Stimulated activated CD4-positive, alpha-beta T cell treated with anti-CD3 and anti-CD28 coated beads, TNF-alpha, amount 100 ng/mL, for 48 hours (primary cell): ENCODE measurements at places on chromosomes 3 and 15.
A peak's percentile ranks its signal among the peaks of the same experiment; 100 is the strongest.

GRCh38 chr3:143585720-143586456 lies 262.4 kb downstream of the SLC9A9 start:
- DNase-seq: no peak

GRCh38 chr15:20106026-20106425 lies 435.6 kb downstream of the GOLGA6L6 start:
- DNase-seq: no peak

GRCh38 chr15:100764778-100765466 lies 114.7 kb upstream of the ALDH1A3 start:
- DNase-seq: no peak

GRCh38 chr15:39946862-39947261 lies 12.9 kb downstream of the EIF2AK4 start:
- no peak for DNase-seq

DNA sequence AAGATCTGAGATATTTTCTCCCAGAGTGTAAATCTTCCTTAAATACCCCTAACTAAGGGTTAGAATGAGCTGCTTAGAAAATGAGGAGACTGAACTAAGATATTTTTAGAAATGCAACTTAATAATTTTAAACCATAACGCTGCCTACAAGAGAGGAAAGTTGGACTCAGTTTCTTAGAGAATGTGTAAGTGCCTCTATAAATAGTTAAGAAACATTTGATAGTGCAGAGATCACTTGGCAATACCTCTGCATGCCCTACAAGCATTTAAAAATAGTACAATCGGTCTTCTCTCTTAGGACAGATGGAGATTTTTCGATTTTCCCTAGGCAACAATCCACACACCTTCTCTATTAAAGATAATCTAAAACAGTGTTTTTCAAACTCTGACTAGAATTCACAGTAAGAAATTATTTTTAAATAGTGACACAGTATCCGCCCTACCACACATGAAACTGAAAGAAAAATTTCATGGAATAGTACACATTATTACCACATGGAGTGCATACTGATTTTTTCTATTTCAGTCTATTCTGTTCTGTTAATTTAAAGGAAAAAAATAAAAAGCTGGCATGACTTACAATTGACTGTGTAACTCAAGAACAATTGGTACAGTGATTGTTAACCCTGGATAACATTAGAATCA lies 83.2 kb downstream of the GADL1 start:
- no peak for DNase-seq

DNA sequence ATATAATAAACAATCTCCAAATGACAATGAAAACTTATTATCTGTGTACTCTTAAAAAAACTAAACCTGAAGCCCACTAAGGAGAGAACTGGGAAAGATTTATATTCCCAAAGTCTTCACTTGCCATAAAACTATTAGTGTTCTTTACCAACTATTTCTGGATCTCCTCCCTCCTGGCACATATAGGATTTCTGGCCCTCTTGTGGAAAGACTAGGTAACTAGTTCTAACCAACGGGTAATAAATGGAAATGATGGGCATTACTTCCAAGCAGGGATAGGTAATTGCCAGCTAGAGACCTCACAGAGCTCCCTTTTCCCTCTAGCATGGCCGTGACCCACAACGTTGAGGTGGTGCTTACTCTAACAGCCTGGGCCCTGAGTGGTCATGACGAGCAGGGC lies 110.1 kb downstream of the DNAH12 start:
- no peak for DNase-seq

- DNase-seq: no peak
These were observed 86.6 kb downstream of the GPR156 start for GRCh38 chr3:120198305-120198878.

DNA sequence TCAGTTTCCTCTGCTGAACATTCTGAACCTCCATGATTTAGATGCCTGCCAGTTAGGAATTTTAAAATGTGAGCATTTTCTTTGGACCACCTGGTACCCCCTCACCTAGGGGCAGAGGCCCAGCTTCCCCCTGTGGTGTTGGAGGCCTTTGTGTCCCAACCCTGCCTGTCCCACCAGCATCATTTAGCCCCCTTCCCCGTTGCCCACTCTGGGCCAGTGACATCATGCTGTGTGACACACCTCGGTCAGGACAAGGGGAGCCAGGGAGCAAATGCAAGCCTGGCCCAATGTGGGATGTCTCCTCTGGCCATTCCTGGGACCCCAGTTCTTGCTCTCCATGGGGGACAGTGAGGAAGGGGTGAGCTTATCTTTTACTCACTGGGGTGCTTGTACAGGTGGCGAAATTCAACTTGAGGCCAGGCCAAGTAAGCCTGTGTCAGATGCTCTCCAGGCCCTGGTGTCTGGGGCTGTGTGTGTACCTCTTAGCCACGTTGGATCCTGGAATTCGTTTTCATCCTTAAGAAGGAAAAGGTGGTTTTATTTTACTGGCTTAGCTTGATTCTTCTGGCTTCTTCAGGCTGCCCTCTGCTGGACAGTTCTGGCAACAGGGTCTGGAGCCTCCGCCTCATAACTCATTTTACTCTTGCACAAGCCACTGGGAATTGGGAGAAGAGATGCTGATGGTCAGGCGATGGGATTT lies 49.7 kb upstream of the MYZAP start:
- peak; percentile 33 for DNase-seq

DNA sequence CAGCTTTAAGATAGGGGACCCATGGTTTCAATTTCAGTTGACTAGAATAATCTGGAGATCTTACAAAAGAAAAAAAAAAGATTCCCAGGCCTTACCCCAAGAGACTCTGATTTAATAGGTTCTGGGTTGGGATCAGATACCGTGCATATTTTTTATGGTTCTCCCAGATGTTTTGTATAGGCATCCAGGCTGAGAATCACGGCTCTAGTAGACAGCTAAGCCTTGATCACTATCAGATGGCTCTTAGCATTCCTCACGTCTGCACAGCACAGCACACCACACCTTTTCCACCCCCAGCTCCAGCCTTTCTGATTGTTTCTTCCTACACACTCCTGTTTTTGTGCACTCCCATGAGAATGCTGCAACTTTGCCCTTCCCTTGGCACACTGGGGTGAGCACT lies 40.8 kb downstream of the TMEM45A start:
- DNase-seq: no peak

- DNase-seq: no peak
These were observed 1173.1 kb downstream of the NSUN3 start for GRCh38 chr3:95235916-95236315.

DNA sequence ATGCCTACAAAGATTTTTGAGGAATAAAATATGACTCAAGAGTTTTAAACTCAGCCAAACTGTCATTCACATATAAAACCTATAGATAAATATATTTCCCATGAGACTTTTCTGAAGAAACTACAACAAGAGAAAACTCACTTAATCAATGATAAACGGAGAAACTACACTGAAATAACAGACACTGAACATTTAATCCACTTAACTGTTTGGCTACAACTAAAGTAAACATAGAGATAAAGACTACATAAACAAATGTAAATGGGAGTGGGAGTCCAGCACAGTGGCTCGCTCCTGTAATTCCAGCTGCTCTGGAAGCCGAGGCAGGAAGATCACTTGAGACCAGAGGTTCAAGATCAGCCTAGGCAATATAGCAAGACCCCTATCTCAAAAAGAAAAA lies 79.2 kb downstream of the MEX3B start:
- DNase-seq: no peak

GRCh38 chr3:67894510-67894909 lies 240.1 kb upstream of the SUCLG2 start:
- no peak for DNase-seq

DNA sequence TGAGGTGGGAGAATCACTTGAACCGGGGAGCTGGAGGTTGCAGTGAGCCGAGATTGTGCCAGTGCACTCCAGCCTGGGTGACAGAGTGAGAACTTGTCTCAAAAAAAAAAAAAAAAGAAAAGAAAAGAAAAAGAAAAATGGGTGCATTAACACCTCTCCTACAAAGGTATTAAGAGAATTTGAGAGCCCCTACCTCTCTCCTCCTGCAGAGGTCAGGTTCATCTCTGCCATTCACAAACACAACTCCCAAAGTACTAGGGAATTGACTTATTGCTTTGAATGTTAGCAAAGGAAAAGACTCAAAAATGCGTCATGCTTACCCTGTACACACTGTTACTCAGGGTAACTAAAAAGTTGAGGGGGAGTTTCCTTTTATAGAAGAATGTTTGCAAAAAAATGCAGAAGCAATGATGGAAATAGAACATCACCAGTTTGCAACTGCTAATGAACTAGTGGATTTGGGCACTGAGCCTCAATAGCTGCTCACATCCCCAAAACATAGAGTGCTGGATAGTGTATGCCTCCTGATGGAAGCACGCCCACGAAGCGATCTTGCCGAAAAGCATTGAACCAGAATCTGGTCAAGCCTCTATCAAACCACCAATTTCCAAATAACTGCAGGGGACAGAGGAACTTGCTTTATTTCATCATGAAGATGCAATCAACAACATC lies 15.5 kb upstream of the LYZL4 start:
- no peak for DNase-seq

GRCh38 chr15:45021348-45021747 lies 1.6 kb upstream of the SORD start:
- DNase-seq: no peak

GRCh38 chr15:43251871-43252250 lies 14.9 kb downstream of the TGM5 start:
- no peak for DNase-seq

DNA sequence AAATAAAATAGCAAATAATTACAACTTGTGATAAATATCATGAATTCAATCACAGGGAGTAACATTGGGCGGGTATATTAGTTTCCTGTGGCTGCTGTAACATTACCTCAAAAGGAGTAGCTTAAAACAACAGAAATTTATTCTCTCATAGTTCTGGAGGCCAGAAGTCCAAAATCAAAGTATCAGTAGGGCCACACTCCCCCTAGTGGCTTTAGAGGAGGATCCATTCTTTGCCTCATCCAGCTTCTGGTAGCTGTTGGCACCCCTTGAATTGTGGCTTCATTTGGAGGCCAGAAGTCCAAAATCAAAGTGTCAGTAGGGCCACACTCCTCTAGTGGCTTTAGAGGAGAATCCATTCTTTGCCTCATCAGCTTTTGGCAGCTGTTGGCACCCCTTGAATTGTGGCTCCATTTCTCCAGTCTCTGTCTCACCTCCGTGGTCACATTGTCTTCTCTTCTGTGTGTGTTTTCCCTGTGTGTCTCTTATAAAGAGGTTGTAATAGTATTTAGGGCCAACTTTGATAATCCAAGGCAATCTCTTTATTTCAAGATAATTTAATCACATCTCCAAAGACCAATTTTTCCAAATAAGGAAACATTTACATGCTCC lies 3.1 kb upstream of the CFAP20DC start:
- DNase-seq: no peak

DNA sequence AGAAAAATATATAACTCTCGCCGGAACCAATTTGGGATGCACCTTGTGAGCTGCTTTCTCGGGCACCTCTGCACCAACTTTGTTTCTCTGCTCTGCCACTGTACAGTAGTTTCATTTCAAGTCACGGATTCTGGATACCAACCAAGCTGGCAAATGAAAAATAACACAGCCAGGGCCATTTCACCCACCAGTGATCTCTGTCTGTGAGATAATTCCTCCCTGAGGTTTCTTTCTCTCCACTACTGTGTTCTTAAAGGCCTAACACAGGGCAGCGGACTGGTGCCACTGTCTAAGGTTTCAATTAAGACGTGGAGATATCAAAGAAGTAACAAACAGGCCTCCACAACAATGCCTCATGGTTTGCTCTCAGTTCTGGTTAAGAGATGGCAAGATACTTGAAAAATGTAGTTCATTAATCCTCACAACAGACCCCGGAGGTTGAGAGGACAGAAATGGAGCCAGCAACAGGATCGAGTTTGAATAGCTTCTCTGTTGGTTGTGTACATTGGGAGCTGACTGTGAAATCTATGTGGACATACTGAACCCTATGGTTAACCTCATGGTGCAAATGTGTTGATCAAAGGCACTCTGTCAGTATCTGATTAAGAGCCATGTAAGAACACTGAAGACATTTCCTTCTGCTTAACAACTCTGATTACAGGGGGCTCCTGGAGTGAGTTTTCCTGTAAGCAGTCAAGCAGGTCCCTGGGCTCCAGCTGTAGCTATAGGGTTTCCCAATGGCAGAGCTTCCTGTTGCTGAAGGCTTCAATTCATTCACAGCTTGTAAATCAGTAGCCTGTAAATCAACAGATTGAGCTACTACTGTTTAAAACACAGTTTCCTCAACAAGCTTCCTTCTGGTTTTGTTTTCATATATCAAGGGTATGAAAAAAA lies 470.5 kb downstream of the EPHA3 start:
- DNase-seq: no peak

GRCh38 chr3:40452876-40453730 lies 4.0 kb upstream of the RPL14 start:
- peak; percentile 91 for DNase-seq

- no peak for DNase-seq
These were observed 17.3 kb downstream of the ZDHHC19 start for GRCh38 chr3:196193736-196194541.

DNA sequence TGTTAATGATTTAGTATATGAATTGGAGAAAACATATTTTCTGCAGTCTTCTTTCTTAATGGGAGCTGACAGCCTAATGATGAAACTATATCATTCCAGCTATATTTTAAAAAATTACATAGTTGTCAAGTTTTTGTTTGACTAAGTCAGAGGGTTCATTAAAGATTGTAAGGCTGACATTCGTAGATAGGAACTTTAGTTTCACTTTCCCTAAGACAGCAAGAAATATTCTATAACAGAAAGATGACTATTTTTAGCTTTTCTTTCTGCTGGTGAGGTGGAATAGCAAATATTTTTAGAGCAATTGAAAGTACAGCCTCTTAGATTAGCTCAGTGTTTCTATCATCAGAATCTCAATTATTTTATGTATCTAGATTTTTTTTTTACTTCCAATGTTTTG lies 60.2 kb downstream of the PIAS1 start:
- DNase-seq: no peak

DNA sequence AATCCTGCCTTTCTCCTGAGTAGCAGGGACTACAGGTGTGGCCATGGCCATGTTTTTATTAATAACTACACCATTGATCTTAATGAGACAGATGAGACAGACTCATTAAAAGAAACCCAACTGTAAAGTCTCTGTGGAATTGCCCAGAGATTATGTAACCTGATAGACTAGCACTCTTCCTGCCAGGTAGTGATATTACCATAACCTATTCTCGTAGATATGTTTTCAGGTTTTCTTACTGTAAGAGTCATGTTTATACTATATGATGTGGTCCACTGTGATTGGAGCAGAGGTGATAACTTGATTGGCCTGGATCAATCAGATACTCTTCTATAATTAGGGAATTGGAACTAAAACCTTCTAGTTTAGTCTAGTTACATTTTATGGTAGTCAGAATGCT lies 93.7 kb downstream of the NFKBIZ start:
- no peak for DNase-seq

- peak; percentile 27 for DNase-seq
These were observed 1.0 kb upstream of the CCR5 start for GRCh38 chr3:46369675-46370132.
